DMS 273 treated with DMSO at 0.1 percent for 48 hours (cell line): ENCODE measurements at places on chromosomes 7 and 10.

GRCh38 chr10:43570971-43571370, 3.4 kb downstream of the ZNF239 start:
- DNase-seq, result no peak

- DNase-seq, result no peak
Measured at GRCh38 chr7:42645906-42646305, 266.0 kb downstream of the C7orf25 start.

DNA sequence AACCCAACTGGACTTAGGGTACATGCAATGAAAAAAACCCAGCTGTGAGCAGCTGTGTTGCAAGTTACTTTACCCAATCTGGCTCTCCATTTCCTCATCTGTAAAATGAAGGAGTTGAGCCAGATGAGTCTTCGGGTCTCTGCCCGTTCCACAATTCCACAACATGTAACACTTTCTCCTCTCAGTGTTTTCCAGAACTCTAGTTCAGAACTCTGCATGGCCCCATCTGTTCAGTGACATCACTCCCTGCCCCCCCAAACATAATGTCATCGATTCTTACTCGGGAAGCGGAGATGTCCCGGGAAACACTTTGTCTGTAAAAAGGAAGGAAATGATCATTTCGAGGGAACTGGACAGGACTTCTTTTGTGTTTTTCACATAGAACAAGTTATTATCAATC, 2.5 kb downstream of the SH3PXD2A start:
- no peak for DNase-seq

DNA sequence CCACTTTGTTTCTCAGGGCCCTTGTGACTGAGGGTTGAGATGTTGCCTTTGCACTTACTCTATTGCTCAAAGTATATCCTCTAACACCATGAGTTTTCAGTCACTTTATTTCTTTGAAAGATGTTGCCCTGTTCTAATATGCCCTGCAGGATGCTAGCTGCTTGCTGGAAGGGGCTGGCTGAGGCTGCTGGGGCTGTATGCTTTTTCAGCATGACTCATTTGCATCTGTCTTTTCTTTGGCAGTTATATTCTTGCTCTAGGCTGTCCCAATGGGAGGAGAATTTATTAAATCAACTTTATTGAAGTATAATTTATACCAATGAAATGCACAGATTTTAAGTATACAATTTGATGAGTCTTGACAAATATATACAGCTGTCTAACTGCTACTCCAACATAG, 157.7 kb downstream of the PLPP4 start:
- no peak for DNase-seq

DNA sequence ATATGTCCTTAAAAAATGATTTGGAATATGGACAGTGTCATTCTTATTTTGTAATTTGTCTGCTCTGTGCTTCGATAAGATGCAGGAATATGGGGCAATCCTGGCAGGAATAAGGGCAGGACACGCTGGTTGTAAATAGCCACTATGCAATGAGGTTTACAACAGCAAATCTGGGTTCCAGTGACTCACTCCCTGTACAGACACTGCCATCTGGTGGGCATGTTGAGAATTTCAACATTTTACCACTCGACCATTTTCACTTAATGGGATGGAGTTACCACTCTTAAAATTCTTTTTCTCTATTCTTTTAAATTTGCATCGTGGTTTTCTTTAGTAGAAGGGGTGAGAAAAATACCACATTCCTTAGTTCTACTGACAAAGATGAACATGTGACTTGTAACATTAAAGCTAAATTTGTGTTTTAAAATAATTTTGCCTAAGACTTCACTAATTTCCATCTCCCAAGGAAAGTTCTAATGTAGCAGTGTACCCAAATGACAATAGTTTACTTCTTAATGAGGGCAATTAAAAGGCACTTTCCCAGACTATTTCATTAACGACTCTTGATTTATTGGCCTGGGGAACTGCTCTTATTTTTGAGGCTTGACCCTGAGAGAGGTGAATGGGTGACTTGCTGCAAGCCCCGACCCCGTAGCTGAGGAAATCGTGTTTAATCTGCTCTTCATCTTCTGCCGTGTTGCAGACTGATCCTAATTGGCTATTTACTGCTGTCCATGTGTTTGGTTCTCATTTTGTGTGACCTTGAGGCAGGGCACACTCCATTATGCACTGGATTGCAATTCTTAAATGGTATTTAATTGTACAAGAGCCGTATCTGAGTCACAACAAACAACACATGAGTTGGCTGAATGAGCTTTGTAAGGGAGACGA, 173.6 kb upstream of the IMMP2L start:
- DNase-seq, result peak; percentile 49

DNA sequence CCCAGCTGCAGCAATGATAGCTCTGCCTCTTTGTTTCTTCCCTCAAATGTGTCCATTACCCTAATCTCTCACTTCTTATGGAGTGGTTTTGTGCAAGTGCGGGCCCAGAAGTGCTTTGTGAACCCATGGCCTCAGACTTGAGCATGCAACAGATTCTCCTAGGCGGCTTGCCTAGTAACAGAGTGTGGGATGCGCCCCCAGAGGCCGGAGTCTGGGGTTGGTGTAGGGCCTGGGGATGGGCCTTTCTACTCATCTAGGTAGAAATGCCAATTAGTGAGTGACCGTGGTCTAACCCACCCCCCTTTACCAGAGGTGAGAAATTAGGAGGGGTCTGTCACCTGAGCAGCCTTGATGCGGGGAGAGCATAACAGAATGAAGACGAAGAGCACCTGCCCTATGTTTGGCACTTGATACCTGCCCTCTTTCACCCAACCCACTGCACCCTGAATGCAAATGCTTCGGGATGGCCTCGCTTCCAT, 7.0 kb upstream of the IGFBP1 start:
- no peak for DNase-seq

DNA sequence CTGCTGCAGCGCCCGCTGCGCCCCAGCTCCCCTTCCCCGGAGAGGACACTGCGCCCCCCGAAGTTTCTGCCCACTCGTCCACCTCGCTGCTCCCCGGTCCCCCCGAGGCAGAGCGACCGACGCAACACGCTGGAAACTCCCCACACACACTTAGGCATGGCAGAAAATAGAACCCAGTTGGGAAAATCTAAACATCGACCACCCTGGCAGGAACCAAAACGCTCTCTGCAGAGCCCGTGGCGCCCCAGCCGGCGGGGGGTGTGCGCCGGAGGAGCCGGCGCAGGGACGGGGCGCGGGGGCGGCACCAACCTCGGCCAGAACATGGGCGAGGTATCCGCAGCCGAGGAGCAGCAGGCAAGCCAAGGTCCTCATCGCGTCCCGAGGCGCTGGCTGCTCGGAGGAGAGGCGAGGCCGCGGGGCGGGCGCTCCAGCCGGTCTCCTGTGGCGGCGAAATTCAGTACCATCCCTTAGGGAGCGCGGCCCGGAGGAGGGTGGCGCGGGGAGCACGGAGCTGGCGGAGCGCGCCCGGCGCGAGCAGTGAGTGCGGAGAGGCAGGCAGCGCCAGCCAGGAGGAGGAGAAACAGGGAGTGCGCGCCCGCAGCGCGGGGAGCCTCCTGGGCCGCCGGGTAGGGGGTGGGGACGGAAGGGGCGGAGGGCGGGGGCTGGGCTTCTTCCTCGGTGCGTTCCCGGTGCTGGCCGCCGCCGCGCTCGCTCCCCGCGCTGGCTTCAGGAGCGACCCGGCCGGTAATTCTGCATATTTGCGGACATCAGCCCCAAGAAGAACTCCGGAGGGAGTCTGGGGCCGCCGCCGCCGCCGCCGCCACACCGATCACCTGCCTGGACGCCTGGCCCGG, 789 bp downstream of the PDGFA start:
- peak; percentile 54 for DNase-seq
